Activated CD4-positive, alpha-beta T cell treated with anti-CD3 and anti-CD28 coated beads, Interleukin-2, amount 10 ng/mL, durations not matched to agents 24 days and 14 days (primary cell): ENCODE measurements at places on chromosomes 5 and 9. TPM values are rescaled to one million over a fixed set of nuclear protein-coding genes. Genes with fewer than 3 reads are reported as not detected.

WDR38 gene
- total RNA-seq, result not detected in 2 replicates

ZNF367 gene
- total RNA-seq, result 21.7 and 22.1 TPM in 2 replicates

NME5 gene
- not detected in 2 replicates for total RNA-seq

ZFAND5 gene
- 115 and 121 TPM in 2 replicates for total RNA-seq

SEMA5A gene
- total RNA-seq, result not detected in 2 replicates

TRMT10B gene
- total RNA-seq, result 12.4 and 13.2 TPM in 2 replicates

WDR55 gene
- total RNA-seq, result 41.6 and 42.9 TPM in 2 replicates

GADD45G gene
- total RNA-seq, result 19.8 and 20.0 TPM in 2 replicates

C1QTNF3 gene
- total RNA-seq, result 2.0 and 2.1 TPM in 2 replicates

RGMB gene
- total RNA-seq, result 0.35 and 0.90 TPM in 2 replicates

PCDHB8 gene
- not detected in 2 replicates for total RNA-seq

LCN10 gene
- 1.1 and 1.7 TPM in 2 replicates for total RNA-seq

SLC6A18 gene
- not detected in 2 replicates for total RNA-seq

C5orf63 gene
- 5.6 and 5.7 TPM in 2 replicates for total RNA-seq

PLAC8L1 gene
- 0.57 and 1.2 TPM in 2 replicates for total RNA-seq

SHISAL2B gene
- total RNA-seq, result not detected in 2 replicates

UBE2D2 gene
- total RNA-seq, result 272 and 275 TPM in 2 replicates

AGXT2 gene
- total RNA-seq, result not detected in 2 replicates

PCDHGC5 gene
- not detected in 2 replicates for total RNA-seq

SPINK7 gene
- total RNA-seq, result not detected in 2 replicates

SLC45A2 gene
- not detected in 2 replicates for total RNA-seq

SMIM33 gene
- total RNA-seq, result 0.37 and 0.38 TPM in 2 replicates

OR1Q1 gene
- total RNA-seq, result not detected in 2 replicates

PCDHB11 gene
- not detected in 2 replicates for total RNA-seq

DND1 gene
- 2.8 and 3.8 TPM in 2 replicates for total RNA-seq

ENHO gene
- not detected in 2 replicates for total RNA-seq

RAD50 gene
- total RNA-seq, result 37.4 and 39.5 TPM in 2 replicates

ZNF883 gene
- total RNA-seq, result 0.24 TPM in 1 of 2 replicates, not detected in the other

C5orf52 gene
- 0.42 TPM in 1 of 2 replicates, not detected in the other for total RNA-seq

NTRK2 gene
- 2.3 and 2.4 TPM in 2 replicates for total RNA-seq

BTNL8 gene
- total RNA-seq, result 0.21 TPM in 1 of 2 replicates, not detected in the other

PCDHB3 gene
- total RNA-seq, result not detected in 2 replicates

OBP2B gene
- not detected in 2 replicates for total RNA-seq
